ENCODE measurements at places on chromosomes 16 and 17. TPM values are rescaled to one million over a fixed set of nuclear protein-coding genes. Genes with fewer than 3 reads are reported as not detected.

HS3ST3B1 gene
- polyA plus RNA-seq: 5.6 TPM

CCL16 gene
- 0.17 TPM for polyA plus RNA-seq

ANKFN1 gene
- polyA plus RNA-seq: not detected

NT5C gene
- polyA plus RNA-seq: 10.0 TPM
